ENCODE measurements at places on chromosomes 12 and 14.

DNA sequence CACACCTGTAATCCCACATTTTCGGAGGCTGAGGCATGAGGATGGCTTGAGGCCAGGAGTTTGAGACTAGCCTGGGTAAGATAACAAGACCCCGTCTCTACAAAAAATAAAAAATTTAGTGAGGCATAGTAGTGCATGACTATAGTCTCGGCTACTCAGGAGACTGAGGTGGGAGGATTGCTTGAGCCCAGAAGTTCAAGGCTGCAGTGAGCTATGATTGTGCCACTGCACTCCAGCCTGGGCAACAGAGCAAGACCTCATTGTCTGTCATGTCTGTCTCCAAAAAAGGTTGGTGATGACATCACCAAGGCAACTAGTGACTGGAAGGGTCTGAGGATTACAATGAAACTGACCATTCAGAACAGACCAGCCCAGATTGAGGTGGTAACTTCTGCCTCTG is 83.5 kb upstream of the COCH start:
- no peak for DNase-seq

DNA sequence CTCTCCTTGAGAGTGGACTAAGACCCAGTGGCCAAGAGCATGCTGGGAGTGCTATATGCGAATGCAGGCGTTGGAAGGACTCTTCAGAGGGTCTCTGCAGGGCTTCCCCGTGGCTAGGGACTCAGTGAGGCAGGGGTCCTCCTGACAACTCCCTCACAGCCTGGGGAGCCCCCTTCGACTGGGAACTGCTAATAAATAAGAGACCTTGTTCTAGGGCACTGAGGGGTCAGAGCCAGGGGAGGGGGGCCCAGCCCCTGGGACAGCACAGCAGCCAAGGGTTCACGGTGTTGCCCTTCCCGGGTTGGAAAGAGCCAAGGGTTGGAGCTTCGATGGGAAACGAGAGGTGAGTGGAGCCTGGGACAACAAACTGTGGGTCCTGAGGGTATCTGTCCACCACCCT is 6.0 kb upstream of the CPNE6 start:
- no peak for DNase-seq

DNA sequence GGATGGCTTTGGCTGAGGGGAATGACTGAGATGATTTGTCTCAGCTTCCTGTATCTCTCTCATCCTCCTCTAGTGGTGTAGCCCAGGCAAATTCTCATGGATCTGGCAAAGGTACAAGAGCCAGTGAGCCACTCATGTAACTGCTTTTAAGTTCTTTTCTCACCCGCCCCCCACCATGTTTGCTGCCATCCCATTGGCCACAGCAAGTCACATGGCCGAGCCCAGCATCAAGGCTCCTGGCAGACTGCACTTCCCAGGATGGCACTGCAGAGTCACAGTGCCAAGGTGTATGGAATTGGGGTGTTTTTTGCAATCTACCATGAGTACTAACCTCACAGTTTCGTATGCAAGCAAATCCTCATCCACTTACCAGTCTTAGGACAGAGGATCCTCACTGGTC is 50.9 kb downstream of the CHST11 start:
- DNase-seq: no peak

GRCh38 chr14:104503691-104504090 is 75.9 kb upstream of the C14orf180 start:
- DNase-seq: no peak
